ENCODE measurements at places on chromosomes 16 and 17.
A peak's percentile ranks its signal among the peaks of the same experiment; 100 is the strongest.

GRCh38 chr17:57373756-57374155, 117.4 kb downstream of the MSI2 start:
- DNase-seq = no peak

DNA sequence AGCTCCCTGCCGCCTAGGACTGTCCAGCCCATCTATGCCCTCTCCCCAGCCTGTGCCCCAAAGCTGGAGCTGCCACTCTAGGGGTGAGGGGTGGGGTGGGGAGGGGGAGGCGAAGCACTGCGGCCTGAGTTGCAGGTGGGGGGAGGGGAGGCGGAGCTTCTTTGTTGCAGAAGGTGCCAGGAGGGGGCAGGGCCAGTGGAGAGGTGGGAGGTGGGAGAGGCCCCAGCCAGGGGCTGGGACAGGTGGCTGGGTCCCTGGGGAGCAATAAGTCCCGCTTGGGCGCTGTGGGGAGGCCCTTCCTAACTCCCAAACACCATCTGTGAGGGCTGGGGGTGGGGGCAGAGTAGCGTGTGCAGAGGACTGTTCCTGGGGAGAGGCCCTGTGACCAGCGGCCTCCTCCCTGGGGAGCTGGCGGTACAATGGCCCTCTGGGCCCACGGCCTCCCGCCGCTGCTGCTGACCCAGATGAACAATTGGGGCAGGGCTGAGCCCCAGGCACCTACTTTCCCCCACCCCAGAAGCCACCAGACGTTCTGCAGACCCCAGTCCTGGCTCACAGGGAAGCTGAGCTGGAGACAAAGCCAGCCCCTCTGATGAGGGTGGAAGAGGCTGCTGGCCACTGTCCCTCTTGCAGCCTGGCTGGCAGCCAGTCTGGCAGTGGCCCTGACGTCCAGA, 2.2 kb upstream of the NTN3 start:
- DNase-seq = no peak

DNA sequence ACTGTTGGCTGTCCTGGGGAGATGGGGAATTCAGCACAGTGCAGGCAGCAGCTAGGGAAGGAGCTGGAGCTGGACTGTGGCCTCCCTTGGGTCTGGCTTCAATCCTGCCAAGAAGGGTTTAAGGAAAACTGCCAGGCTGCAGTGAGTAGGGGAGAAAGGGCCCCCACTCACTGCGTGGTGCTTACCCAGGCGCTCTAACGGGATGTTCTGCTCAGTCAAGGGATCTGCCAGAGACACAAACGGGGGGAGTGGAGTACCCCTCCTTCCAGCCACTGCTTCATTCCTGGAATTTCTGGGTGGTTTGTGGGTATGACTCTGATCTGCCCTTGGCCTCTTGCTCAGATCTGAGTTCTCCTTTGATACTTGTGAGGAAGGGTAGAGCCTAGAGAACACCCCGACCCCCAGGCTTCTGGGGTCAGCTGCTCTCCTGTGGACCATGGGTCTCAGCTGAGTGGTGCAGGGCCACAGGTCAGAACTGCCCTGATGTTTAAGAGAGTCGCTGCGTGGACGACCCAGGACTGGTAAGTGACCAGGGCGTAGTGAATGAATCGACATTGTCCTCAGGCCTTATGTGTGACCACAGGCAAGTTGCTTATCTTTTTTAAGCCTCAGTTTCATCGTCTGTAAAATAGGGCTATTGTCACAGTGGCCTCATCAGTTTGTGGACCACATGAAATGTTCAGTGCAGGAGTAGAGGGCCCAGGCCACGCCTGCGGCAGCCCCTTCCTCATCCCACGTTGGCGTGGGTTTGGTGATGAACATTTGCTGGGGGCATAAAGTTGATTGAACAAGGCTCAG, 9.6 kb downstream of the CRISPLD2 start:
- no peak for DNase-seq

DNA sequence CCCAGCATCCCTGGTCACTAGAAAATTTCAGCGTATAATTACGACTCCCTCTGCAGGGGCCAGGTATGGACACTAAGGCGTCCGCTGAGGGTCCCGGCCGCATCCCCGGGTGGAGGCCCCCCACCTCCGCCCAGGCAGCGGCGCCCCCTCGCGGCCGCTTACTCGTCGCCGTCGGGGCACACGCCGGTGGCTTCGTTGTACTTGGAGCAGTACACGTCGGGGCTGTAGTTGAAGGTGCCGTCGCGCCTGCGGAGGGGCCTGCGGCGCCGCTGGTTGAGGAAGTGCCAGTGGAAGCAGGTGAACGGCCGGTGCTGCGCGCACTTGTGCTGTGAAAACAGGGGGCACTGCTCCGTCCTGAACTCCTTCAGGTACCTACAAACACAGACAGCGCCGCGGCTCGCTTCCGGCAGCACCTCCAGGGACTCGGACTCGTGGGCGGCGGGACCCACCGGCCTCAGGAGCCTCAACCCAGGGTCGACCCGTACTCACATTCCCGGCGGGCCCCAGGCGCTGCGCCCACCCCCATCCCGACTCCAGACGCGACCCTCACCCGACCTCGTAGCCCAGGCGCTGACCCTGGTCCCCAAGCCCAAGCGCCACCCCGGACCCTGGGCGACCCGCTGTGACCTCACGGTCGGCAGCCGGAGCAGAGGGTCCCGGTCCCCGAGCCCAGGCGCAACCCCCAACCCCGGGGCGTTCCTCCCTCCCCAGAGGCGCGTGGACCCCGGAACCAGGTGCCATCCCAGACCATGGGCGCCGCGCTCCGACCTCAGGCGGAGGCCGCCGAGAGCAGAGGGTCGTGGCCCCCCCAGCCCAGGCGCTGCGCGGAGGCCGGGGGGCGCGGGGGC, 596 bp downstream of the UNKL start:
- peak; percentile 56 for DNase-seq

DNA sequence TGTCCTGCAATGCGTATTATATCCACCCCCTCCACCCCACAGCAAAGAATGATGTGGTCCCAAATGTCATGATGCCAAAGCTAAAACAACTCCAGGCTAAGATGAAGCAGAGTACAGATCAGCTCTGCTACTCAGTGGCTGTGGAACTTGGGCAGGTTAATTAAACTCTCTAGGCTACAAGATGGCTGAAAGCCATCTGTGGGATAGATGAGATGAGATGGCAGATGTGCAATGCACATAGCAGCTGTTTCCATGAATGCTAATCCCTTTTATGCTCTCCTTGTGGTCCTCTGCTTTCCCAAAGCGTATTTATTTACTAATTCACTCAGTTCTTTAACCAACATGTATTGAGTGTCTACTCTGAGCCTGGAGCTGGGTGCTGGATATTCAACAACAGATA, 114.4 kb downstream of the GRIN2A start:
- DNase-seq = no peak

GRCh38 chr16:50396761-50397535, 28.2 kb upstream of the BRD7 start:
- DNase-seq = no peak

- no peak for DNase-seq
Observed at GRCh38 chr16:54447576-54448440, 161.2 kb upstream of the IRX3 start.

DNA sequence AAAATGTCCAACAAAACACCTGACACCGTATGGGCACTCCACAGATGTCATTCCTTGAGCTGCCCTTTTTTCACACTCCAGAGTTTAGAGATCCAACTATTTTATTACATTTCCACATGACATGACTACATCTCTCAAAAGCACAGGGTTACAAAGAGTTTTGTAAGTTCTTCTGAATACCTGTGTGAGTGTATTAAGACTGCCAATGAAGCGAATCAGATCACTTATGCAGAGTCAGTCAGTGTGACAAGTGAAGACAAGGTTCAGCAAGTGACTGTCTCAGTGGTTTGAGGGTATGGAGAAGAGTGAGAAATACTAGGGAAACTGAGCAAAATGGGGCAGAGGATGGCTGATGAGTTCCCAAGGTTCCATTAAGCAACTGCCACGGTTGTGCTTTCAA, 8.4 kb downstream of the SDR42E1 start:
- no peak for DNase-seq

GRCh38 chr16:27464626-27465482, 62.9 kb downstream of the IL21R start:
- peak; percentile 65 for DNase-seq

- DNase-seq = no peak
Observed at GRCh38 chr16:66308096-66308495, 58.4 kb upstream of the CDH5 start.

DNA sequence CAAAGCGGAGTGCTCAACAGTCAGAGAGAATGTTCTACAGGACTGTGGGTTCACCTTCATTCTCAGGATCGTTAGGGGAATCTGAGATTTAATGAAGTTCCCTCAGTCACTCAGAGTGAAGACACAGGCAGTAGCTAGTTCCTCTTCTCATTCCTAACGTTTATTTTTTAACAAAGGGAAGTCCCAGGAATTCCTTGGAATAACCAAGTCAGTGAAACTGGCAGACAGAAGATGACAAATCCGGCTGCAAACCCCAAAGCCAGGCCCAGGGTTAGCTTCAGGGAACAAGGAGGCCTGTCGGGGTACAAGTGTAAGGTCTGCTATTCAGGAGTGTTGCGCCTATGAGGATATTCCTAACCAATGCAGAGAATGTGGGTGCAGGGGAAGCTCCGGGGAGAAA, 42.0 kb downstream of the COTL1 start:
- DNase-seq = no peak

DNA sequence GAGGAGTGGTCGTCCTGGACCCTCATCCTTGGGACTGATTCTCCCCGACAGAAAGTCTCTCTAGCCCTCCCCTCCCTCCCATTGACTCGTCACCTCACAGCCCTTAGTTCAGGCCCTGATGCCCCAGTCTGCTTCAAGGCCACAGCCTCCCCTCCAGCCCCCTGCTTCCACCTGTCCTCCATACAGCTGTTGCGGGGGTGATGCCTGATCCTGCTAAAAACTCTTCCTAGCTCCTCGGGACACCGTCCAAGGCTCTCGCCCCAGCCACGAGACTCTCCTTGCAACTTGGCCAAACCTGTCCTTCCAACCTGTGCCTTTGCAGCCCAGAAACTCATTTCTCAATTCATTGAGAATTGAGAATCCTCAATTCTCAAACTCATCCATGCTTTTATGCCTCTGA, 6.8 kb downstream of the STAC2 start:
- no peak for DNase-seq

DNA sequence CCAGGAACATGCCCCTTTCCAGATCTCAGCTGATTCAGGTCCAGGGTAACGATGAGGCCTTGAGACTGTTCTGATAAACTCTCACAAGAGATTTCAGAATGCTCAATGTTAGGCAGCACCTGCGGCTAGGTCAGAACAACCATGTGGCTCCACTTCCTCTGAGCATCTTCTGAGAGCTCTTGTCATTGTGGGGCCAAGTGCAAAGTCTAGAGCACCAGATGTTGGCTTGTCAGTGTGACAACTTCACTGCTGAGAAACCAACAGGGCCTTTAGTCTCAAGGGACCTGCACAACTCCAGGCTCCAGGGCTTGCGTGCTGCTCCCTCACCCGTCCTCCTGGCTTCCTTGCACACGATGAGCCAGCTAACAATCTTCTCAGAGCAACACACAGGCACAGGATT, 29.0 kb downstream of the FCSK start:
- DNase-seq = no peak

- DNase-seq = no peak
Observed at GRCh38 chr17:27783440-27784350, 16.6 kb downstream of the NOS2 start.

GRCh38 chr17:3723188-3723555, 531 bp upstream of the HASPIN start:
- DNase-seq = no peak

DNA sequence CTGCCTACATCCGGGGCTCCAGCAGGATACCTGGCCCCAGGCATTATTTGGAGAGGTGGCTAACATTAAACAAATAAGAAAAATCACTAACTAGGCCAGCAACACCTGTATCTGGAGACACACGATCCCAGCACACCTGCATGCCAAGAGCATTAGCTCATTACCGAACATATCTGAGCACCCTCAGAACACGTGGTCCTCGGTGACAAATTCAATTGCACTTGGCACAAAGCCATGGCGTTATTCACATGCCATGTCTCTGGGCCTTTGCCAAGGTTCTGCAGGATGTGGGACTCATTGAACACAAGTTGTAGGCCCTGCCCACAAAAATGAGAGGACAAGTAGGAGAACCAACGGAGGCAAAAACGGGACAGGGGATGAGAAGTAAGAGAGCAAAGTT, 552.3 kb downstream of the TOX3 start:
- no peak for DNase-seq

DNA sequence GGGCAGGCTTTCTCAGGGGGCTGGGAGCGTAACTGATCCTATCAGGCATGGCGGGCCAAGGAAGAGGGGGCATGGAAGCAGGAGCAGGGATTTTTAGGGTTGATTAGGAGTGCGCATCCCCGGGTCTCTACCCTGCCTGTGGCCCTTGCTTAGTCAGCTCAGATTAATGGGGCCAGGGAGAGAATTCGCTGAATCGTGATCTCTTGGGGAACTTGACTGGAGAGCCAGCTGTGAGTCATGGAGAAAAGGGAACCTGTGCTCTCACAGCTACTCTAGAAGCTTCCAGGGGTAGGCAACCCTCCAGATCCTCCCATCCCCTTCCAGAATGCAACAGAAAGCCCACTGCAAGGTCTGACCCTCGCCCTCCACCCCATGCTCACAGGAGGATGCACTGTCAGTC, 3.6 kb downstream of the FOXN1 start:
- no peak for DNase-seq

GRCh38 chr17:50637829-50638605, 3.3 kb downstream of the ABCC3 start:
- DNase-seq = no peak

- DNase-seq = no peak
Observed at GRCh38 chr16:59336136-59336695, 602.1 kb upstream of the GOT2 start.

DNA sequence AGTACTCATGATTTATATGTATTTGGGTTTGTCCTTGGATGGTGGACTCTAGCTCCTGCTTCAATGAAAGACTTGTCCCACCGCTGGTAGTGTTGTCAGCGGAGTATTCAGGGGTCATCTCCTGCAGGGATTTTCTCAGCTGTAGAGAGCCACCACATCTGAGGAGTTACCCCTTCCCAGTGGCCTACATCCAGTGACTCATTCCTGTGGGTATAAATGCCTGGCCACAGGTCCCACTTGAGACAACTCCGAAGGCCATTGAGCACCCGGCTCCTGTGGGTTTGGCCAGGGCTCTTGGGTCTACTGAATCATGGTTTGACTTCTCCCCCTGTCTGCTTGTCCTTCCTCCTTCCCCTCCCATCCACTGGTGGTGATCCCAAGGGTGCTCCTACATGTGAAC, 34.6 kb upstream of the WSB1 start:
- no peak for DNase-seq

DNA sequence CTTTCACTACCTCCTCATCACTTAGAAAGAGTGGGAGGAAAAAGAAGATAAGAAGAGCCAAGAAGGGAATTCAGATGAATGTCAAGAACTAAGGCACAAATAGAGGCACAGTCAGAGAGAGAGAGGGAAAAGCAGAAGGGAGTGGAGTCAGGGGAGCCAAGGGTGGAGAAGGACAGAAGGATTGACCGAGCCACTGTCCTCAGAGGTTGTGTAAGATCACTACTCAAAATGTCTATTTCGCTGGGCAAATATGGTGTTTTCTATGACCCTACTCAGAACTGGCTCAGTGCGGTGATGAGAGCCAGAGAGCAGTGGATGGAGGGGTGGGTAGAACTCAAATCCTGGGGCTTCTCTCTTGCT, 139.2 kb upstream of the HS3ST2 start:
- no peak for DNase-seq

- DNase-seq = peak; percentile 14
Observed at GRCh38 chr17:20234276-20234675, 225.1 kb downstream of the SPECC1 start.

- no peak for DNase-seq
Observed at GRCh38 chr17:28634206-28634865, 10.6 kb downstream of the BLTP2 start.

GRCh38 chr17:40064971-40065768, 2.4 kb downstream of the THRA start:
- no peak for DNase-seq
